Activated CD4-positive, alpha-beta T cell treated with anti-CD3 and anti-CD28 coated beads, Interleukin-2, amount 50 U/mL, for 1 hour (primary cell): ENCODE measurements at places on chromosomes 11 and 22.

DNA sequence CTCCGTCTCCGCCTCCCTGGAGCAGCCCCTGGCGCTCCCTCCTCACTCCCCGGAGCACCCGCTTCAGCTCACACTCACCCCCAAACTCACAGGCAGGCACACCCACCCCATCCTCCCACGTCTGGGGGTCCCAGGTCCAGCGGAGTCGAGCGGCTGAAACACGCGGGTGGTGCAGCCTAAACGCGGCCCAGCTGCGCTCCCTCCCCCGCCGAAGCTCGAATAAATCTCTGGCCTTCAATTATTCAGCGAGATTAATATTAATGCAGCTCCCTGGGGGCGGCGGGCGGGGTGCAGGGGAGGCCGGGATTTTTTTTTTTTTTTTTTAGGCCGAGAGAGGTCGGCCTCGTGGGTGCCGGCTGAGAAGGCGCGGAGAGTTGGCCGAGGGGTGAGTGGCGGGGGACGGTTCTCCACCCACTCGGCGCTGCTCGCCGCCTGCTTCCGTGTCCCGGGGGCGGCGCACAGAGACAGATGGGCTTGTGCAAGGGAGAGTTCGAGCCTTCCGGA lies 524 bp upstream of the SLC1A2 start:
- DNase-seq, result no peak

DNA sequence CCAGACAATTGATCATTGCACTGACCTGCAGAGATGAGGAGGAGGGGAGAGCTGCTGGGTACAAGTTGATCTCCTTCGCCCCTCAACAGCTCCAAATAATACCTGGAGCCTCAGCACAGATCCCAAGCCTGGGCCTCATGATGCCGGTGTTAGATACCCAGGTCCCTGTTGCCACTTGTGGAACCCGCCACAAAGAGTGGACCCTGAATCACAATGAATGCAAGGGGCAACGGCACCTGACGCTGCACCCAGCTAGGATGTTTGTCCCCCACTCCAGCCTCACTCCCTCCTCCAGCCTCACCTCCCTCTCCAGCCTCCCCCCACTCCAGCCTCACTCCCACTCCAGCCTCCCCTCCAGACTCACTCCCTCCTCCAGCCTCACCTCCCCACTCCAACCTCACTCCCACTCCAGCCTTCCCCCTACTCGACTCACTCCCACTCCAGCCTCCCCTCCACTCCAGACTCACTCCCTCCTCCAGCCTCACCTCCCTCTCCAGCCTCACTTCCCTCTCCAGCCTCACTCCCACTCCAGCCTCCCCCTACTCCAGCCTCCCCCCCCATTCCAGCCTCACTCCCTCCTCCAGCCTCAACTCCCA lies 879.0 kb downstream of the BRD1 start:
- DNase-seq, result no peak

GRCh38 chr11:14306481-14306880 lies 52.5 kb downstream of the RRAS2 start:
- no peak for DNase-seq

DNA sequence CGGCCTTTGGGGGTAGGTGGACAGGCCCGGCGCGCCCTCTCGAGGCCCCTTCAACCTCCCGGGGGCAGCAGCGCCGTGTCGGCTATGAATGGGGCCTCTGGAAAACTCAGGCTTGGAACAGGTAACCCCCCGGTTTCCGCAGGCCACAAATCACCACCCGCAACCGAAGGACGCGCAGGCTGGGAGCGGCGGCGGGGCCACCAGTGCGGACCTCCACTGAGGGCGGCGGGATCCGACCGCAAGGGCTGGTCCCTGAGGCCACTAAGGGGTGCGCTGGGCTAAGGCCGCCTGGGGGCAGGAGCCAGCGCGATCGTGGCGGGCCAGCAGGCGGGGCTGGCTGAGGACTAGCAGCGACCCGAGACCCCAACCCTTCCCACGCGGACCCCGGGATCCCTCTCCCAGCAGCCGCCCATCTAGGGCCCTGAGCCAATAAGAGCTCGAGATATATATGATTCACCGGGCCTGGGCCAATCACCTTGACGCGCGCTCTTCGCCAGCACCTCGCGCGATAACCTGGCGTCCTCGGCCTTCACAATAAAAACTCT lies 609 bp upstream of the ATF4 start:
- no peak for DNase-seq

- DNase-seq, result no peak
Observed at GRCh38 chr11:130478881-130479280, 30.4 kb downstream of the ADAMTS15 start.

GRCh38 chr11:93089474-93090102 lies 108.2 kb downstream of the SLC36A4 start:
- no peak for DNase-seq
